ENCODE measurements at places on chromosomes 6 and 20.
A peak's percentile ranks its signal among the peaks of the same experiment; 100 is the strongest.

DNA sequence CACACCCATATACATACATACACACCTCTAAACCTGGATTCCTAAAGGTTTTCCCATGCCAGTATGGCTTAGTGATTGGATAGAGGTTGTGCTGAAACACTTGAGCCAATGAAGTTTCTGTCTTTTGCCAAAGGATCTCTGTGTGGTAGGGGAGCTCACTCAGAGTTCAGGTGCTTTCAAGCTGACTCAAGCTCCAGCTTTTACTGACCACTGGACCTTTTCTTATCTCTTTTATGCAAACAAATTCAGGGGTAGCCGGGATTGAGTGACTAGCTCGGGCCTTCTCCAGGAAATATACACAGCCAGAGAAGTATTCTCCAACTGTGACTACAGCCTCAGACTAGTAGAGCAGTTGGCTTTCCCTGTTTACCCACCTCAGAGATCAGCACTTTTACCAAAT, 21.5 kb upstream of the DSE start:
- no peak for DNase-seq

DNA sequence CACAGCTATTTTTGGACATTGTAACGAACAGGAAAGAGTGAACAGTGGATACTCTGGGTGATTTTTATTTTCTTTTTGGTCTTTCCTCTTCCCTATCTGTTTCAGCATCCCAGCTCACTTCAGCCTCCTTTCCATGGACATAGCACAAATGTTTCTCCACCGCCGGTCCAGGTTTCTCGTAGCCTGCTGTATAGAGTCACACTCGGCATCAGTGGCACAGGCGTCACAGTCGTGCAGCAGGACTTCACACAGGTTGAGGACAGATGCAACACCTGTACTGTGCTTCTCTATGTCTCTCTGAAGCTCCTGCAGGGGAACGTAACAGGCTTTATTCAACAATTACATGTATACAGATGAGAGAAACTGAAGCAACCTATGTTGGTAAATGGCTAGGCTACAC, 348.3 kb downstream of the ESR1 start:
- no peak for DNase-seq

- DNase-seq, result peak; percentile 25
Observed at GRCh38 chr6:98657764-98658163, 176.6 kb upstream of the POU3F2 start.

DNA sequence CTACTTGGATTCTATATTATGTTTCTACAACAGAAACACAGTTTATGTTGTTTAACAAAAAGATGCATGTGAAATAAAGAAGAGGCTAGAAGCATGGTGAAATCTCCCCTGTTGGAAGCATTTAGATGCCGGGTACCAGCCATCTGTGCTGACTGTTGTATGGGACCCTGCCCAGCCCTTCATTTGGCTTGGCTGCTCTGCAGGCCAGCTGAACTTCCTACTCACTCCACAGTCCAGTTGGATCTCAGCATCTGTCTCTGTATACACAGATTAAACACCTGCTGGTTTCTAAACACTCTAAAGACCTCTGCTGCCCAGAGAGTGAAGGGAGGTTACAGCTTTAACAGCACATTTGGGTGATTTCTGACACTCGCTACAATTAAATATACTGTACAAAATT, 228.3 kb downstream of the SLC35F1 start:
- no peak for DNase-seq

DNA sequence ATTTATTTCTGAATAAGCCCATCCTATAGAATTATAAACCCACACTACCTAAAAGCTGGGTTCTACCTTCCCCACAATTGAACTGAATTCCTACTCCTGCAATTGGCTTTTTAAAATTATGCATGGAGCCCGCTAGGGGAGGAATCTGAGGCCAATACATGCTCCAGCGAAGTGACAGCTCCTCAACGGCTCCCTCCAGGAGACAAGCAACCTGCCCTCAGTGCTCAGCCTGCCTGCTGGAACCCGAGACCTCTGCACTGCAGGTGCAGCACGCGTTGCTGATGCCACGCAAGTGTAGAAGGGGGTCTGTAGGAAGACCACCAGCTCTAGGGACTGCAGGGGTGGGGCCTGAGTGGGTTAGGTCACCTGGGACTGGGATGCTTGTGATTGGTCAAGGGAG, 170.2 kb upstream of the CDYL start:
- DNase-seq, result no peak

All from fibroblast of the aortic adventitia (primary cell).